ENCODE measurements at places on chromosomes 13 and 19.
A peak's percentile ranks its signal among the peaks of the same experiment; 100 is the strongest.

DNA sequence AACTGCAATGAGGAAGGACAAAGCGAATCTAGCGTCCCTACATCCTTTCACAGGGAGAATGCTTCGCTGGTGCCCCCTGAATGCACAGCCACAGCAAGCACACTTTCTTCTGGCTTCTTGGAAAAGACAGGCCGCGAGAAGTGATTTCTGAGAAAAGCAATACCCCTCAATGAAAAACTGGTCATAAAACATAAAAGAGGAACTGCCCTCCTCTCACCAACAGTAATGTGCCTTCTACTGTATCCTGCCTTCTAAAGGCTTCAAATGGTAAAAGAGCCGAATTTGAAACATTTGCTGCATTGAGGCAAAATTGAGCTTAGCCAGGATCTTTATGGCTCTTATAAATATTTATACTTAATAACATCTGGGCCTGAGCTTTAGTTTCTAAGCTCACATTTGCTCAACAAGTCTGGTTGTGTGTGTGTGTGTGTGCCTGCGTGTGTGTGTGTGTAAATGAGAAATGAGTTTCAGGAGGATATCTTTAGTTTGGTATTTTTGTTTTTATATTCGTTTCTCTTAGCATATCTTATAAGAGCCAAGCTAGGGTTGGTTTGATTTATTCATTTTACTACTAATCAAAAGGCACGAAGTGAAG lies 246.1 kb upstream of the MAB21L1 start:
- DNase-seq = no peak

- DNase-seq = no peak
Measured at GRCh38 chr19:29625186-29625651, 19.1 kb downstream of the POP4 start.

- DNase-seq = no peak
Measured at GRCh38 chr13:112983428-112984196, 14.6 kb downstream of the MCF2L start.

DNA sequence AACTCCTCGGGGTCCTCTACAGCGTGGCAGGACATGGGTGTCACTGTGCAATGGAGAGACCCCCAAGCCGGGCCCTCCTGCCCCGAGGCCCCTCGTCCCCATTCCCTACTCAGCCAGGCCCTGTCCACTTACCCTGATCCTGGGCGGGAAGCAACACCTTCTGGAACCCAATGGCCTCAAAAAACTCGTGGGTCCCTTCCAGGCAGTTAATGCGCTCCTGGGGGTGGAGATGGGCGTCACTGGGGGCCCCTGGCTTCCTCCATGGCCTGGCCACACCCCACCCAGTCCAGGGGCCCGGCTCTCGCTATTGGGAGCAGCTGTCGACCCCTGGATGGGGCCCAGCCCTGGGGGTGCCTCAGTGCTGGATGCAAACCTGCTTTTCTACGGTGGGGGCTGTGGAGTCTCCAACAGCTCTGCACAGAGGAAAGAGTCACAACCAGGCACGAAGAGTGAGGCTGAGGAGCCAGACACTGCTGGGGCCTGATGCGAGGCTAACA lies 10.8 kb downstream of the UBXN6 start:
- no peak for DNase-seq

GRCh38 chr13:51730927-51731326 lies 73.0 kb downstream of the DHRS12 start:
- DNase-seq = no peak

- DNase-seq = peak; percentile 52
Measured at GRCh38 chr19:11694533-11695439, 44.0 kb downstream of the ZNF823 start.

DNA sequence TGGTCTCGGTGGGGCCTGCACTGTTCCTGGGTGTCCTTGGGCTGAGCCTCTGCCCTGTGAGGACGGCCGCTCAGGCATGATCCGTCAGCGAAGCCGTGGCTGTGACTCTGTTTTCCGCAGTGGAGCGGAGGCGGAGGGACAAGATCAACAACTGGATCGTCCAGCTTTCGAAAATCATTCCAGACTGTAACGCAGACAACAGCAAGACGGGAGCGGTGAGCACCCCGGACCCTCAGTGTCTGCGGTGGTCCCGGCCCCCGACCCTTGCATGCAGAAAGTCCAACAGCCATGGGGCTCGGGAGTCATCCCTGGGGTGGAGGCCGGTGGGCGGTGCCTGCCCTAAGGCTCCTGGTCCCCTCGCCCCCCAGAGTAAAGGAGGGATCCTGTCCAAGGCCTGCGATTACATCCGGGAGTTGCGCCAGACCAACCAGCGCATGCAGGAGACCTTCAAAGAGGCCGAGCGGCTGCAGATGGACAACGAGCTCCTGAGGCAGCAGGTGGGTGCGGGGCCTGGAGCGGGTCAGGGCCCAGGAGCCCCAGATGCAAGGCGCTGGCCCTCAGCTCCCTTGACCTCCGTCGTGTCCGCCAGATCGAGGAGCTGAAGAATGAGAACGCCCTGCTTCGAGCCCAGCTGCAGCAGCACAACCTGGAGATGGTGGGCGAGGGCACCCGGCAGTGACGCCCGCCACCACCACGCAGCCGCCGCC lies 3.6 kb upstream of the HAMP start:
- DNase-seq = no peak
